Lung microvascular endothelial cell (primary cell): ENCODE measurements at places on chromosomes 12 and 14. TPM values are rescaled to one million over a fixed set of nuclear protein-coding genes. Genes with fewer than 3 reads are reported as not detected.

SYNE2 gene
- total RNA-seq = 43.6 and 50.2 TPM in 2 replicates

PTPRR gene
- 0.22 TPM in 1 of 2 replicates, not detected in the other for total RNA-seq

PRB2 gene
- total RNA-seq = not detected in 2 replicates

SRRM4 gene
- not detected in 2 replicates for total RNA-seq
